ENCODE measurements at places on chromosomes 5 and 9.

DNA sequence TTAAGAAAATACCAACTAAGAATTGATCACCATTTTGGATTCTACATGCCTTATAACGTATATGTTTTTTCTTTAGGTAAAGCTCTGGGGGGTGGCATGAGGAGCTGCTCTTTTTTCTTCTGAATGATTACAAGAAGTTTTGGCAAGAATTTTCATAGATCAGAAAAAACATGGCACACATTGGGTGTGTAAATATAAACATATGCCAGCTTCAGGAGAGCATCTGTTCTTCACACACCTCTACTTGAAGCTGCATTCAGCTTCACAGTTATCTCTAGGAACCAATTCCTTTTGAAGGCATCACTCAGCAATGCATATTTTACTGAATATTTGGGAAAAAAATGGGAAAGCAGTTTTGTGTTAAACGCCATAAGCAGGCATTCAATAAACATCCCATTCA lies 122.7 kb upstream of the GHR start:
- no peak for ATAC-seq

- ATAC-seq: no peak
These were observed 1072.6 kb upstream of the NUDT12 start for GRCh38 chr5:104635227-104635626.

- ATAC-seq: no peak
These were observed 14.1 kb upstream of the EXOC3 start for GRCh38 chr5:428754-429452.

GRCh38 chr9:20621471-20622329 lies 599 bp downstream of the MLLT3 start:
- ATAC-seq: peak; percentile 55

DNA sequence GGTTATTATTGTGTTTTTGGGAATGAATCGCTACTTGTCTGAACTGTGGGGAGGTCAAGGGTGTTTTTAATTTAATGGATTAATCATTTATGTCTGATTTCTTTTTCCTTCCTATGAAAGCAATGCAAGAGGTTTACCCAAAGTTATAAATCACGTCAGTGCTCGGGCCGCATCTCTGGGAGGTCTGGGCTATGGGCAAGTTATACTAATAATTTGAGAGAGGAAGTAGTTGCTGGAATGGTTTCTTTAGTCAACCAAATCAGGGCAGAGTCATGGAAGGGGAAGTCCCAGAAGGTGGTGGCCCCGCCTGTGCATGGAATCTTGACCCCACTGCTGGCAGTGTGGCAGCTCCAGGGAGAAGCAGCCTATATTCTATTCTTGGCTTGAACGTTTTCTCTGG lies 180.2 kb downstream of the HSPA4 start:
- peak; percentile 52 for ATAC-seq

- ATAC-seq: no peak
These were observed 116.5 kb downstream of the SLC1A3 start for GRCh38 chr5:36722900-36723299.

DNA sequence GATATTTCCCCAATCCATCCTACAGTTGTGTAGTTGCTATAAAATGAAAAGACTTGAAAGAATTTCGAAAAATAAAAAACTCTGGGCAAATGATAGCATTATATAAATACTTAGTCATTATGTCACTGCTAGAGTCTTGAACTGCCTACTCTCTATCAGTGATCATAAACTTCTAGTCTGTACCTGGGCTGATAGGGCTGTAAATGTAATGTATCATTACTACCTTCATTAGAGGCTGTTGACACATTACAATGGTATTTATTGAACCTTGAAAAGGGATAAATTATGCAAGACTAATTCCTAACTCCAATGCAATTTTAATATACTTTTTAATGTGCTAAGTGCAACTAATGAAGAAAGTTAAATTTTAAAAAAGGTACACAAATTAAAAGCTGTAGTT lies 214.1 kb upstream of the EFNA5 start:
- ATAC-seq: no peak

DNA sequence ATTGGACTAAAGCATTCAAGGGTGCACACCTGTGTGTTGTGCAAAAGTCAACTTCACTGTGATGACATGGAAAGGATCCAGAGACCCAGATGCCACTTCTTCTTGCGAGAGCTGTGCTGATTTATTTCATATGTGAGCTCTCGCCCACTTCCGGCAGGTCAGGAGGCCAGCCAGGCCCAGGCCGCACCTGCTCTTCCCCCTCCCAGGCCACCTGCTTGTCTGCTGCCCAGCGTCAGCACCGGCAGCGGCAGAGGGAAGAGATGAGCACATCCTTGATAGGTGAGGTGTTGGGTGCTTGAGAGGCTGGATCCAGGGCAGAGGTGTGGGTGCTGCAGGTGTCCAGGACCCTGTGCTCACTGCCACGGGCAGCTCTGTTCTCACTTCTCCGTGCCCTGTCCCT lies 242.9 kb downstream of the FANCC start:
- no peak for ATAC-seq

GRCh38 chr9:4137681-4138099 lies 162.2 kb downstream of the GLIS3 start:
- no peak for ATAC-seq

- ATAC-seq: peak; percentile 71
These were observed 3.9 kb downstream of the CCDC183 start for GRCh38 chr9:136799854-136800657.

DNA sequence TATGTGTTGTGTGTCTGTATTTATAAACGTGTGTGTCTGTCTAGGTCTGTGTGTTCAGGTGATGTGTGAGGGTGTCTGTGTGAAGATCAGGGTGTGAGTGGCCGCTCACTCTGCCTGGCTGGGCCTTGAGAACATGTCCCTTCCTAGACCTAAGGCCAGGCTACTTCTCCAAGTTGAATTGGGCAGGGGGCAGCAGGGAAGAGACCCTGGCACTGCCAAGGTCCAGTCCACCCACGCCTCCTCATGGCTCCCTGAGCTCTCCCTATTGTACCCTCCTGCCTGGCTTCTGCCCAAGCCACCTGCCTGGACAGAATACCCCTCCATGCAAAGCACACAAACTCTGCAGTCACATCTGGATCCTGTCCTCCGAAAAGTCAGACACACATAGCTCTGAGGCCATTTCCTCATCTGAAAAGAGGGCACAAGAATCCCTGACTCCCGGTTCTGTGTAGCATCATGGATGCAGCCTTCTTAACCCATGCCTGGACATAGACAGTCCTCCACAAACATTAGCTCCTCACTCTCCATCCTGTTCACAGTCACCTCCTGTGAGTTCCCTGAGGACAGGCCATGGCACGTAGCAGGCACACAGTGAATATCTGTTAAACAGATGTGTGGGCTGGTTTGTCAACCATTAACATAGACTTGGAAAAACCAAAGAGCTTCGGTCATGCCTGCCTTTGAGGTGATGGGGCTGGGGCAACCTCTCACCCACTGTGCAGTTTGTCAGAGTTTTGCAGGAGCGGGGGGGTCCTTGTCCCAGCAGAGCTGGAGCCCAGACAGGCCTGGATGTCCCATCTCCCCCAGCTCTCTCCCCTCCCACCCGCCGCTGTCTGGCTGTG lies 167.8 kb upstream of the MVB12B start:
- ATAC-seq: no peak

- ATAC-seq: peak; percentile 66
These were observed 21.8 kb upstream of the PPP2CA start for GRCh38 chr5:134247428-134248224.

- no peak for ATAC-seq
These were observed 18.0 kb downstream of the RXRA start for GRCh38 chr9:134344068-134344799.
